ENCODE measurements at places on chromosomes 3 and 15. TPM values are rescaled to one million over a fixed set of nuclear protein-coding genes. Genes with fewer than 3 reads are reported as not detected.

TRH gene
- total RNA-seq: not detected

GOLGA6L7 gene
- total RNA-seq: not detected

ECE2 gene
- not detected for total RNA-seq

HTR3E gene
- not detected for total RNA-seq

PRTG gene
- total RNA-seq: 1.6 TPM

RPP14 gene
- 10.7 TPM for total RNA-seq

REC114 gene
- not detected for total RNA-seq

AP4E1 gene
- total RNA-seq: 9.2 TPM

LRRC57 gene
- 11.2 TPM for total RNA-seq

TMC3 gene
- not detected for total RNA-seq

SLC28A2 gene
- not detected for total RNA-seq

ACVR2B gene
- 2.7 TPM for total RNA-seq

FILIP1L gene
- total RNA-seq: 42.7 TPM

WDR72 gene
- not detected for total RNA-seq

ITIH3 gene
- 0.13 TPM for total RNA-seq

THUMPD3 gene
- total RNA-seq: 33.6 TPM

SLC38A3 gene
- total RNA-seq: 0.40 TPM

GOLGA6L1 gene
- total RNA-seq: not detected

CHRNA7 gene
- 1.2 TPM for total RNA-seq

LRRC2 gene
- 2.2 TPM for total RNA-seq

MED12L gene
- 0.80 TPM for total RNA-seq

PTH1R gene
- 1.4 TPM for total RNA-seq

UCN2 gene
- 3.1 TPM for total RNA-seq

GOLGA6B gene
- not detected for total RNA-seq

KNG1 gene
- not detected for total RNA-seq

WDR93 gene
- total RNA-seq: under 0.01 TPM

SEC22A gene
- 47.1 TPM for total RNA-seq

WWTR1 gene
- total RNA-seq: 46.2 TPM

ZPLD1 gene
- total RNA-seq: not detected

CLDN18 gene
- total RNA-seq: not detected

IQCF6 gene
- not detected for total RNA-seq

RPUSD2 gene
- 9.2 TPM for total RNA-seq

AHSG gene
- total RNA-seq: not detected

NAA50 gene
- 123 TPM for total RNA-seq

VPS39 gene
- 27.2 TPM for total RNA-seq

TMEM266 gene
- 0.39 TPM for total RNA-seq

C3orf22 gene
- not detected for total RNA-seq

ARHGEF26 gene
- 4.6 TPM for total RNA-seq

GPR62 gene
- 0.08 TPM for total RNA-seq

TP63 gene
- total RNA-seq: 0.16 TPM

GPR87 gene
- not detected for total RNA-seq

C15orf62 gene
- not detected for total RNA-seq

CHDH gene
- under 0.01 TPM for total RNA-seq

KLF15 gene
- 9.5 TPM for total RNA-seq

ACKR4 gene
- not detected for total RNA-seq

FANCD2OS gene
- not detected for total RNA-seq

SCAANT1 gene
- total RNA-seq: not detected

ADAMTS9 gene
- 34.4 TPM for total RNA-seq

NOX5 gene
- total RNA-seq: 0.39 TPM

PIK3CB gene
- 5.4 TPM for total RNA-seq

GP9 gene
- not detected for total RNA-seq

CPNE9 gene
- not detected for total RNA-seq

SKOR1 gene
- 0.13 TPM for total RNA-seq

PRR20G gene
- total RNA-seq: not detected

GOLGA8N gene
- total RNA-seq: 4.6 TPM
